Transverse colon (tissue), 4 donors: ENCODE measurements at places on chromosomes 2 and 18. TPM values are rescaled to one million over a fixed set of nuclear protein-coding genes. Genes with fewer than 3 reads are reported as not detected.

GRCh38 chr2:58158481-58158880, 82.6 kb downstream of the FANCL start:
- no peak for DNase-seq

- DNase-seq, result peak; percentile 41
Observed at GRCh38 chr18:50879302-50880118, 592 bp downstream of the ME2 start.

DNA sequence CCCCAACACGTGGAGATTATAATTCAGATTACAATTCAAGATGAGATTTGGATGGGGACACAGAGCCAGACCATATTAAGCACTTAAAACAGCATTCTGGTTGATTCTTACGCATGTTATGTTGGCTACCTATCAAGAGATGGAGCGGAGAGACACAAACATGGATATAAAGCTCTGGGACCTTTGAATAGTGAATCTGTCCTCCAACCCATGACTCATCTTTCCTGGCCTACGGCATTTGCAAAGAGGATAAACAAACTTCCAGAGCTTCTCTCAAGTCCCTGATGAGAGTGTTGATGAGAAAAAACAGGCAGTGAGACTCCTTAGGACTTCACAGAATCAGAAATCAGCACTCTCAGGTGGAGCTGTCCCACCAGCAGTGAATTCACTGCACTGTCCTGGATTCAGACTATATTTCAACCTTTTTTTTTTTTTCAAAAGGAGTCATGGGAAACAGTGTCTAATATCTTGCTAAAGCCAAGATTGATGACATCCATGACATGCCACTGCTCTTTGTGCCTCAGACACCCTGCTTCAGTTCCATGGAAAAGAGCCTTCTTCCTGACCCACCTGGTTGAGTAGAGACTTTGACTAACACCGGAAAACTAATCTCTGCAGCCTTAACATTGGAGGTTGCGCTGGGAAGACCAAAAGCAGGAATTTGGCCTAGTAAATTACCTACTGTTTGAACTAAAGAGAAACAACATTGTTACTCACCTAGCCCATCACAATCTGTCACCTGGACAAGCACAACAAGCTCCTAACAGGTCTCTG, 62.1 kb upstream of the NPAS2 start:
- no peak for DNase-seq

GRCh38 chr2:177058747-177059146, 153.8 kb upstream of the HNRNPA3 start:
- no peak for DNase-seq

GRCh38 chr2:47002480-47003381, 87.1 kb upstream of the MCFD2 start:
- DNase-seq, result no peak

- no peak for DNase-seq
Observed at GRCh38 chr2:191917967-191918651, 71.2 kb upstream of the CAVIN2 start.

DNA sequence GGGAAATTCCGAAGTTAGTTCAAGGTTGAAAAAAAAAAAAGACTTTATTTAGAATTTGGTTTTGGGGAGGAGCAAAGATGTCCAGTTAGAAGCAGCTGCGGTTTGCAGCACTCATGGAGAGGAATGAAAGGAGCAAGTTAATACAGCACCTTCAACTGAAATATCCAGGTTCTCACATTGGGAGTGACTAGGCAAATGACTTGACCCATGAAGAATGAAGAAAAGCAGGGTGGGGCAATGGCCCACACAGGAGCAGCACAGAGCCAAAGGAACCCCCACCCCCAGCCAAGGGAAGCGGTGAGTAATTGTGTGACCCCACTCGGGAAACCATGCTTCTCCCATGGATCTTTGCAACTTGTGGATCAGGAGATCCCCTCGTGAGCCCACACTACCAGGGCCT, 32.8 kb downstream of the ZNF892 start:
- DNase-seq, result no peak

GRCh38 chr2:48414980-48415835, 114.7 kb upstream of the STON1 start:
- no peak for DNase-seq

DNA sequence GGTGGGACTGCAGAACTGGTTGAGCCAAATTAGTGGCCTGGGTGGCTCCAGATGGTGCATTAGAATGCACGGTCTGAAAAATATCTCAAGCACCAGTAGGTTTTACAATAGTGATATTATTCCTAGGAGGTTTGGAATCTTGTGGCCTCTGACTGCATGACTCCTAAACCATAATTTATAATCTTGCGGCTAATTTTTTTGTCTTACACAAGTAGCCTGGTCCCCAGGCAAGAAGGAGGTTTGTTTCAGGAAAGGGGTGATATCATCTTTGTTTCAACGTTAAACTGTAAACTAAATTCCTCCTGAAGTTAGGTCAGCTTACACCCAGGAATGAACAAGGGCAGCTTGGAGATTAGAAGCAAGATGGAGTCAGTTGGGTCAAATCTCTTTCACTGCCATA, 98.9 kb upstream of the ARL4C start:
- DNase-seq, result no peak

DNA sequence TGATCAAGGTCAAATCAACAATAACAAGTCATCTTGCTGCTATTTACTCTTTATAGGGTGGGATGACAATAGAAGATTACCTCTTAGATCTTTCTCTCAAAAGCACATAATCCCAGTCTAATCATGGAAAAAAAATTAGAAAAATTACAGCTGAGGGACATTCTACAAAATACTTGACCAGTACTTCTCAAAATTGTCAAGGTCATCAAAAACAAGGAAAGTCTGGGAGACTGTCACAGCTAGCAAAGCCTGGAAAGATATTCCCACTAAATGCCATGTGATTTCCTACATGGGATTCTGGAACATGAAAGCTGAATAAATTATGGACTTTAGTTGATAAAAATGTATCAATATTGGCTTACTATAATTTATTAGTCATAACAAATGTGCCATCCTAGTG, 276.2 kb downstream of the RNF144A start:
- DNase-seq, result no peak

- DNase-seq, result no peak
Observed at GRCh38 chr2:207983641-207984042, 41.7 kb downstream of the PLEKHM3 start.

DNA sequence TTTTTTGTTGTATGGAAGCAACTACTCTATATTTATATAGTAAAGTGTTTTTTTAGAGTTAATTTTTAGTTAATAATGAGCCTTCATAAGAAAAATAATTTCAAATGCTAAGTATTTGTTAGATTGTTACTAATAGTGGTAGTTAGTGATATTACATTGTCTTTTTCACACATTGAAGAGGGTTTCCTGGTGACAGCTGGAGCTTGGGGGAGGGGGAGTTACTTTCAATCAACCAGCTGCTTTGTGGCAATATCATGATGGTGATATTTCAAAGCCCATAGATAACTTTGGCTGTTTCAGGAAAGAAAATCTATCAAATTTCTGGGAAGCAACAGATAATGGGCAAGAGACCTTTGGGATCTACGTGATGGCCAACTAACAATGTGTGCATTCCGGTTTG, 4.1 kb downstream of the RHBDD1 start:
- no peak for DNase-seq

DNA sequence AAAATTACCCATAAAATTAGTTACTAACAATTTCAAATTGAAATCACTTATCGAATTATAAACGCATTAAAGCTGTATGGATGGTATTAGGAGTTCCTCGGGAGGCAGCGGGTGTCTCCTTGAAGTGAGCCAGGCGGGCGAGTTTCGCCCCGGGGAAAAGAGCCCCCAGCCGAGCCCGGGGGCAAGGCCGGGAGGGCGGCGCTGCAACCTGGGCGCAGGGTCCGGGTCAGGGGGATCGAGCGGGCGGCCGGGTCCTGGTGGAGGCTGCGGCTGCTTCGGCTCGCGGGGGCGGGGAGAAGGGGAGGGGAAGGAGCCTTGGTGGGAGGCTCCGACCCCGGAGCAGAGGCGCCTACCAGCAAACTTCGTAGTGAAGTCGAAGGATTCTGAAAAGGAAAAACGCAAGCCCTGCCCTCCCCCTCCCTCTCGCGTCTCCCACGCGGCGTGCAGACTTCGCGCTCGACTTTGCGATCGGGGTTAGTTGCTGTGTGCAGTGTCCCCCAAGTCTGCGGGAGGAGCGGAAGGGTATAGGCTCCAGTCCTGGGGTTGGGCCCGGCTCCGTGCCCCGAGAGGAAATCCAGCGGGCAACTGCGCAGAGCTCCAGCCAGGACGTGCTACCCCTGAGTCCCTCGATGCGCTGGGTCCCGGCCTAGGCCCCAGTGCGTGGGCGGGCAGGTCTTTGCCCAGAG, 140.8 kb downstream of the MEIS1 start:
- DNase-seq, result no peak

- no peak for DNase-seq
Observed at GRCh38 chr2:69188182-69188900, 175.4 kb downstream of the ANTXR1 start.

DNA sequence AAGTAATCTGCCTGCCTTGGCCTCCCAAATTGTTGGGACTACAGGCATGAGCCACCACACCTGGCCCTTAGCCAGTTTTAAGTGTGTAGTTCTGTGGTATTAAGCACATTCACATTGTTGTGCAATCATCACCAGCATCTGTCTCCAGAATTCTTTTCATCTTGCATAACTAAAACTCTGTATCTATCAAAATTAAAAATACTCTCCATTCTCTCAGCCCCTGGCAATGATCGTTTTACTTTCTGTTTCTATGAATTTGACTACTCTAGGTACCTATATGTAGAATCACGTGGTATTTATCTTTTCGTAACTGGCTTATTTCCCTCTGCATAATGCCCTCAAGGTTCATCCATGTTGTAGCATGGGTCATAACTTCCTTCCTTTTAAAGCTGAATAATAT, 45.5 kb upstream of the CAVIN2 start:
- no peak for DNase-seq

DNA sequence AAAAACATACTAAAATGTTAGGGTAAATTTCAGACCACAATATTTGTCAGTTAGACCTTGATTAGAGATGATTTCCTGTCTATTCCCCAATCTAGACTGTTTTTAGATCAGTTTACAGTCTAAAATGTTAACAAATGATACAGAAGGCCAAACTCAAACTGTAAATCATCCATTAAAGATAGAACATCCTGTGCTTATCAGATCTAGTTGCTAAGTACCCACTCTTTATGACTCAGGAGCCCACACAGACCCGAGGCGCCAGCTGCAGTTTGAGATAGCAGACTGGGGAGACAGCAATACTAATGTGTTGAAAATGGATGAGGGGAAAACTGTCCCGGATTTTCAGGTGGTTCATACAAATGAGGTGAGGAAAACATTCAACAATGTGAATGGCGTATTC, 113.3 kb downstream of the SCG2 start:
- no peak for DNase-seq

DNA sequence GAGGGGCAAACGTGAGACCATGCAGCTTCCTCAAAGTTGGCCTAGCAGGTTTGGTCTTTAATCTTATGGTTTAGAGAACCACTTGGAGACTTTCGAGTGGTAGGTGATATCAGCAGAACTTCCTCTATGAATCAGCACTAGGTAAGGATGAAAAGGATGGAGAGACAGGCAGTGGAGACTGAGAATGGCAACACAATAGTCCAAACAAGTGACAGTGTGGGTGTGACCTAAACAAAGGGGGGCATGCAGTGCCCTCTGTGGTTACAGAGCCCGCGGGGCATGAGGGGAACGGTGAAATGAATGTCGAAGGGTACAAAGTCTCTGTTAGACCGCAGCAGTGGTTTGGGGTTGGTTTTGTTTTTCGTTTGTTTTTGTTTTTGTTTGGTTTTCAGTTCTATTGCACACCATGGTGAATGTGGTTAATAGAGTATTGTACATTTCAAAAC, 143.9 kb downstream of the L3MBTL4 start:
- DNase-seq, result no peak

- no peak for DNase-seq
Observed at GRCh38 chr2:45637440-45637839, 14.0 kb upstream of the PRKCE start.

DNA sequence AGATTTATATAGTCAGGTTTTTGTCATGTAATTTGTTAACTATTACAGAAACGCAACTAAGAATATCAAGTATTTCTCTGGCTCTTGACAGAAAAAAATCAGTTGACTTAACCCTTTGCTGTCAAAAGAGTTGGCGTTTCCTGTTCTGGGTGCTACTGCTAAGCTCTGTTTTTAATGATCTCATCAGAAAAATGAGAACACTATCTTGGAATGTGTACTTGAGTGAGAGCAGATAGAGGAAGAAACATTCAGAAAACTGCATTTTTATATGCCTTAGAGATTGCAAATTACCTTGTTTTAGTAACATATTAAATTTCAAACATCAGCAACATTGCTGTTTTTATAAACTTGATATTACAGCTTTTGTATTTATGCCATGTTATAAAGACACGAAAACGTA, 297.9 kb downstream of the RDH14 start:
- no peak for DNase-seq

DNA sequence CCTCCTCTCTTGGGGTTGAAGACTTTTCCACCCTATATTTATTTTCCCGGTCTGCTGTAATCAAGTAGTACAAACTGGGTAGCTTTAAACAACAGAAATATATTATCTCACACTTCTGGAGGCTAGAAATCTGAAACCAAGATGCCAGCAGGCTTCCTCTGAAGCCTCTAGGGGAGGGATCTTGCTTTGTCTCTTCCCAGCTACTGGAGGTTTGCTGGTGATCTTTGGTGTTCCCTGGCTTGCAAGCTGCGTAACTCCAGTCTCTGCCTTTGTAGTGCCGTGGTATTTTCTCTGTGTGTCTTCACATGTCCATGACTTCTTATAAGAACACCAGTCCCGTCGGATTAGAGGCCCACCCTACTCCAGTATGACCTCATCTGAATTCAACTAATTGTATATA, 44.4 kb downstream of the MYO3B start:
- DNase-seq, result no peak

- DNase-seq, result no peak
Observed at GRCh38 chr2:3317277-3317685, 60.3 kb downstream of the EIPR1 start.

DNA sequence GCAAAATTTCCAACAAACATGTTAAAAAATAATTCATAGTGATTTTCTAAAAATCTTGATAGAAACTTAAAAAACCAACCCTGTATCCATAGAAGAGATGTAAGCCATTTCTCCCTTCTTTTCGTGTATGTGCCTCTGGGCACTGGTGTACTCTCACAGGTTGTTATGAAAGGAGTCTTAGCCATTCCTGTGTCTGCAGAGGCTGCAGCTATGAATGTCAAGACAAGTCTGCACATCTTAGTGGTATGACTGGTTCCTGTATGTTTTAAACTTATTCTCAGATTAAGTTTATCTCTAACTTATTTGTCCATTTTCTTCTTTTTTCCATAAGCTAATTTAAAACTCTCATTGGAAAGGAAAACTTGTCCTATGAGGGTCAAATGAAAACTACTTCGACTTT, 84.0 kb downstream of the DPP4 start:
- DNase-seq, result no peak

GRCh38 chr18:77135339-77136075, 2.9 kb upstream of the MBP start:
- no peak for DNase-seq

The CLHC1 gene
- 4.6 TPM for total RNA-seq

The CNGA3 gene
- not detected for total RNA-seq

The ADRA2B gene
- total RNA-seq, result not detected

The RND3 gene
- total RNA-seq, result 16.5 TPM

The ZAP70 gene
- total RNA-seq, result 8.9 TPM

The IL1A gene
- total RNA-seq, result not detected

The CFAP53 gene
- 0.27 TPM for total RNA-seq

The DQX1 gene
- 194 TPM for total RNA-seq

The MOGAT1 gene
- not detected for total RNA-seq

The DLX1 gene
- total RNA-seq, result not detected

The SAG gene
- total RNA-seq, result not detected

The GAREM1 gene
- total RNA-seq, result 29.2 TPM

The LRRTM1 gene
- 0.68 TPM for total RNA-seq

The CFC1 gene
- not detected for total RNA-seq

The NTSR2 gene
- total RNA-seq, result not detected

The SPDYA gene
- total RNA-seq, result 1.00 TPM

The VIT gene
- 2.5 TPM for total RNA-seq
